ENCODE measurements at places on chromosomes 3 and 15.

GRCh38 chr15:62816342-62817069 lies 226.0 kb upstream of the TPM1 start:
- DNase-seq: no peak
- no peak overlapping the region for H3K4me3 ChIP-seq
- H3K36me3 ChIP-seq: peaks cover 30% of the 10 kb centered on the region
- no peaks in the 10 kb centered on the region for H3K27me3 ChIP-seq

DNA sequence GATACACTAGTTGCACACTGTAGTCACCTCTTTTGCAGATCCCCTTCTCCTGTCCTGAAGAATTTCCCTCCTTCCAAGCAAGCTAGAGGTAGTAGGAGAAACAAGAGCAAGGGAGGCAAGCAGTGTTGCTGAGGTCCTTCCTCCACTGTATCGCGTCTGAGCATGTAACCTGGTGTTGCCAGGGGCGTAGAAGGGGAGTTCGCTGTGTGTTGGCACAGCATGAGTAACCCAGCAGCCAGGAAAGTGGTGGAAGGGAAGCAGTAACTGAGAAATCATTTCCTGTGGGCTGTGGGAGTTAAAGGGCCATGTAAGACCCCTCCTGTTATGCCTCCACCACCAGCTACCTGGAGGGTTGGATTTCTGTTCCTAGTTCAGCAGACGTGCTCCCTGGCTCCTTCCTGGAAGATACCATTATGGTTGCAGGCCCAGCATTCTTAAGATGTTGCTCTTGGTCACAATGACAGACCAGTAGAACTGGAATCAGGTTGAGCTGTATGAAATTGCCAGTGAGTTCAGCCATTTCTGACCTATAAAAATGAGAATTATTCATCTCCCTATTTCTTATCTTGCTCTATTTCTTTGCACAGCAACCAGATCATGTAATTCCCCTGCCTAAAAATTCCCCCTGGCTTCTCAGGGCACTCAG lies 215.3 kb upstream of the TOPAZ1 start:
- no peaks in the 10 kb centered on the region for H3K36me3 ChIP-seq
- no peaks in the 10 kb centered on the region for H3K4me1 ChIP-seq
- DNase-seq: no peak
- peaks cover 83% of the 10 kb centered on the region for H3K27me3 ChIP-seq

DNA sequence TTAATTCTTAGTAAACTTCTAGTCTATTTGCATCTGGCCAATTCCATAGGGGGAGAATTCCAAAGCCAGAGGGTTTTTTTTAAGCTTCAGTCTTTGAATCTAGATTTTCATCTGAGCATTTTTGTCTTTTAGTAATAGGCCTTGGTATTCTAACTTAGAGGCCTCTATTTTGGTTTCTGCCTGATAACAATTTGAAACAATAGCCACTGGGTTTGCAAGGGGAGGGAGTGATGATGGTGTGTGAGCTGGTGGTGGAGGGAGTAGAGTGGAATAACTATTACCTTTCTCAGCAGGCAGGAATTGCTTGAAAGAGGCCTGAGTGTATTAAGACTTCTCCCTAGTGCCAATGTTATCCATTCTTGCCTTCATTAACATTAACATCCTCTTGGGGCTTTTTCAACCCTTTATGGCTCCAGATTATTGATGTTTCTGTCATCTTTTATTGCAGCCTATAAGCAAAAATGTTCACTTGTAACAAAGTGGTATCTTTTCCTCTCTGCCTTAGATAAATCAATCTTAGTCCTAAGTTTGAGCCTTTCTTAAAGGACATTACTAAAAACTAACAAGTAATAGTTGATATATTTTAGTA lies 26.5 kb upstream of the TCF12 start:
- H3K36me3 ChIP-seq: no peaks in the 10 kb centered on the region
- no peaks in the 10 kb centered on the region for H3K27me3 ChIP-seq
- peaks cover 9% of the 10 kb centered on the region for H3K4me1 ChIP-seq
- no peak for DNase-seq

GRCh38 chr3:44104668-44105321 lies 136.9 kb upstream of the TOPAZ1 start:
- no peaks in the 10 kb centered on the region for H3K36me3 ChIP-seq
- DNase-seq: peak; percentile 50
- H3K27me3 ChIP-seq: no peaks in the 10 kb centered on the region
- no peak overlapping the region for H3K27ac ChIP-seq
- H3K4me1 ChIP-seq: no peaks in the 10 kb centered on the region
- H3K4me3 ChIP-seq: no peak overlapping the region

DNA sequence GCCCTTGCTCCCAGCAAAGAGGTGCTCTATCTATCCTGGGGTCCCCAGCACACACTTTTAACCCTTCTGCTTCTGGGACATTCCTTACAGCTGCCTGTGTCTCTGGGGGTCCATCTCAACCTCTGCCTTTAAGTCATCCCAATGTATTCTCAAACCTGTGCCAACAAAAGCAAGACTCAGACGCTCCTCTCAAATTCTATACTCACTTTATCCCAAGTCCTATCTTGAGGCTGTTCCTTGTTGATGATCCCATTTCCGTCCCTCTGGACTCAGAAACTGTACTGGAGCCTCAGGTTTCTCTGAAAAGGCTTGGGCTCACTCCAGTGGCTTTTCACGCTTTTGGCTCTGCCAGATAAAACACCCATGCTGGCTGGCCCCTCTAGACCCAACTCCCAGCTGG lies 69.7 kb downstream of the XXYLT1 start:
- no peak overlapping the region for H3K27ac ChIP-seq
- H3K4me3 ChIP-seq: no peak overlapping the region
- no peaks in the 10 kb centered on the region for H3K36me3 ChIP-seq
- peaks cover 26% of the 10 kb centered on the region for H3K4me1 ChIP-seq
- H3K27me3 ChIP-seq: no peaks in the 10 kb centered on the region
- DNase-seq: no peak

- H3K27me3 ChIP-seq: no peaks in the 10 kb centered on the region
- H3K27ac ChIP-seq: peak overlapping the region; percentile 56
- H3K36me3 ChIP-seq: no peaks in the 10 kb centered on the region
Measured at GRCh38 chr3:16842272-16843270, 42.2 kb upstream of the PLCL2 start.

DNA sequence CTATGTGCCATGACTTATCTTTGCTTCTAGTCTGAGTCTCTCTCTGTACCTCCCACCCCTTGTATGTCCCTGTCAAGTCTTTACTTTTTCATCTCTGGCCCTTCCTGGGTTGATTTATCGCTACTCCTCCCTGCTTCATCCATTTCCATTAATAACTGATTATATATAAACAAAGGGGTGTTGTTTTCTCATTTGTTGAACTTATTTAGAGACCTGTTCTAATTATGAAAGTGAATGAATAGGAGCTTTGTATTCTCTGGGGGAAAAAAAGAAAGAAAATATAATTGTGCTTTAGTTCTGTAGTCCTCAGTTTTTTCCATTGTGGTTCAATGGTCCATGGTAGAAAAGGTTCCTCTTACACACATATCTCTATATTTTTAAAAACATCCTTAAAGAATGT lies 328.9 kb upstream of the PPP2R3A start:
- peaks cover 8% of the 10 kb centered on the region for H3K27me3 ChIP-seq
- H3K4me1 ChIP-seq: no peaks in the 10 kb centered on the region
- H3K4me3 ChIP-seq: no peak overlapping the region
- H3K36me3 ChIP-seq: no peaks in the 10 kb centered on the region

- no peaks in the 10 kb centered on the region for H3K36me3 ChIP-seq
- peak overlapping the region; percentile 84 for H3K27ac ChIP-seq
- DNase-seq: peak; percentile 68
- H3K4me1 ChIP-seq: peaks cover 16% of the 10 kb centered on the region
Measured at GRCh38 chr15:64355348-64355943, 527 bp downstream of the CSNK1G1 start.

DNA sequence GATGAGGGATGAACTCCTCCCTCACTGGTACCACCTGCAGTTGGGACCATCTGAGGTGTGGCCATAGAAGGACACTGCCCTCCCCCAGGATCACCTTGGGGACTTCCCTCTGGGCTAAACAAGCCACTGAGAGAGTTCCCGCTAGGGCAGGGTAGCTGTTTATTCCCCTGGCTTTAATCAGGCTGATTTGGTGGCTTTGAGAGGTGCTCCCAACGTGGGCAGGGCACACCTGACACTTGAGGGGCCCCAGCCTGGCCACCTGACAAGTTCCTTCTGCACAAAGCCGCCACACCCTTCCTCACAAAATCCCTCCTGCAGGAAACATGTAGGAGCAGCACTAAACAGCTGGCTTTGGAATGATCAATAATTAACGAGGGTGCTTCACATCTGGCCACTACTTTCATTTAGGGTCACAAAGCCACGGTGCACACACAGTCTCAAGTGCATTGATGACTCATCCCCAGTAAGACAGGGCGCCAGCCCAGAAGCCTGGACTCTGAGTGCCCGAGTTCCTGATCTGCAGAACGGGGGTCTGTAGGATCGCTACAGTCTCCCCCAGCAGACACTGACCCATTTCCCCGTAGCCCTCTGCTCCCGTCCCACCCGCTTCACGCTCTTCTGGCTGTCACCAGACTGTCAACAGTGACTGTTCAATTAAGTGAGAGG lies 75.1 kb downstream of the ATP10A start:
- no peaks in the 10 kb centered on the region for H3K27me3 ChIP-seq
- H3K4me3 ChIP-seq: no peak overlapping the region
- peak overlapping the region; percentile 76 for H3K27ac ChIP-seq
- no peaks in the 10 kb centered on the region for H3K36me3 ChIP-seq
- DNase-seq: peak; percentile 33

DNA sequence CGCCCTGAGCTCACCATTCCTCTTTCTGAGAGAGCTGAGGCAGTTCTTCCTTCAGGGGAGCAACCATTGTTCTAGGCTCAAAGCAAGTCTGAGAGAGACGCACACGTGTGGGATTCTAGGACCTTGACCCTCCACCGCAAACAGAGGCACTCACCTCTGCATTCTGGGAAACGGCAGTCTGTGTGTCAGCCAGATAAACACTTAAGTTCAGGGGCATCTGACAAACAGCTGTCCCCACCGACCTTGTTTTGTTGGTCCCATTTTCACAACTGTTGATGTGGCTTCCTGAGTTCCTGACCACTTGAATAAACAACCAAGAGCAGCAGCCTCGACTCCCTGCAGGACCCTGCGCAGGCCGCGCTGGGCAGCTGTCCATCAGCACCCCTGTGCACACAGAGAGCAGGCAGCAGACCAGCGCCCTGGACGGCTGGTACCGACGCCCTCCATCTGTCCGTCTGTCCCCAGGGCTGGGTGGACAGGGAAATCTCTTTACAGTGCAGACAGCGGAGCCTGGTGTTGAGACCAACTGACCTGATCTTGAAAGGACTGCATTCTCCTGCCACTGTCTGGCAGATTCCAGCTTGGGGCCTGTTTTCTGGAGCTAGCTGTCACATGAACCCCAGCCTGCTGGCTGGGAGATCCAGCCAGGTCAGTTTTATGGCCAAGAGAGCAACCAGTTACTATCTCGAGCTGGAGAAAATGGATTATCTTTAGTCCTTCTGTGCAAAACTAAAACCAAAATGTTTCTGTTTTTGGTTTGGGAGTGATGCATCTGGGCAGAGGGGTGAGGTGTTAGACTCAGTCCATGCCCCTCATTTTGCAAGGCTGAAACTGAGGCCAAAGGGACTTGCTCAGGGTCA lies 64.2 kb downstream of the FAM43A start:
- H3K27me3 ChIP-seq: peaks cover 12% of the 10 kb centered on the region
- H3K27ac ChIP-seq: no peak overlapping the region
- no peak overlapping the region for H3K4me3 ChIP-seq
- H3K36me3 ChIP-seq: no peaks in the 10 kb centered on the region

- H3K4me1 ChIP-seq: peaks cover 100% of the 10 kb centered on the region
- no peak overlapping the region for H3K4me3 ChIP-seq
- no peaks in the 10 kb centered on the region for H3K36me3 ChIP-seq
- peak overlapping the region; percentile 92 for H3K27ac ChIP-seq
- no peaks in the 10 kb centered on the region for H3K27me3 ChIP-seq
Measured at GRCh38 chr15:78061963-78062427, 15.5 kb downstream of the TBC1D2B start.

Measured in stomach (tissue), 19 donors.